PC-9 (cell line): ENCODE measurements at places on chromosomes 11 and 22.

DNA sequence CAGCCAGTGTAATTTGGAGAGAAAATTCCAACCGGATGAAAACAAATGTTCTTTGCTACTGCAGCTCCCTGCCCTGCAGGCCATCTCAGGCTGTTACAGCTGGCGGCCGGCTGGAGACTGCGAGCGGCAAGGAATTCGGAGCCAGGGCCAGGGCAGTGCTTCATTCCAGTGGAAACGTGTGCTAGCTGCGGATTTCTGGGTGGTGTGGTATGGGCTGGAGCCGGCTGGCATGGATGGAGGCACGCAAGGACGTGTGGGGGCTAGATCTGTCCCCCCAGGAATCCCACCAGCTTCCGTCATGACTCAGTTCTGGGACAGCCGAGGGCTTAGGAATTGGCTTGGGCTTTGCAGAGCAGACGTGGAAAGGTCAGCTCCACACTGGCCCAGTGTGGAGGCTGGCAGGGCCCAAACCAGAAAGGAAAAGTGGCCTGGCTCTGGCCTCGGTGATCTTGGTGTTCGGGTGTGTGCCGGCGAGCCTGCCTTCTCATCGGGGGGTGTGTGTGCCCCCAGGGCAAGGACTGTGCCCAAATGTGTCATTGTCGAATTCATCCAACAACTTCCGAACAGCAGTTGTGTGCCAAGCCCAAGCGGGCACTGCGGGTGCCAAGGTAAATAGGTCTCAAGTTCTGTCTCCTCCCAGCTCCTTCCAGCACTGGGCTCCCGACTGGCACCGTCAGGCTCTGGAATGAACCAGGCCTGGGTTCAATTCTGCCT, 48.1 kb upstream of the SHISAL1 start:
- peak; percentile 95 for DNase-seq

DNA sequence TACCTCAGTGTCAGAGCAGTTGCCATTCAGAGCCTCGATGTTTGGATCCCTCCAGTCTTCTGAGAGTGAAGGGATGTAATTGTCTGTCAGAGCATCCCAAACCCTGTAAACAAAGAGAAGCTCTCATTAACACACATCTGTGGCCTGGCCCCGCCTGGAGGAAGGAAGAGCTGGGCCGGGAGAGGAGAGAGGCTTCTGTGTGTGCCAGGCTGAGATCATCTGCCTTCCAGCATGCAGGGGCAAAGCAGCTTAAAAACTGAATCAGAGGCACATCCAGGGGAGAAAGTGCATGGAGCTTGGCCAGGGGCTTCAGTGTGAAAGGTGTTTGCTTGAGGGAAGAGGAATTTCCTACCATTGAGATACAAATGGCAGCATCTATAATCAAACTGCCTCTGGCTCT, 14.5 kb downstream of the FEZ1 start:
- no peak for DNase-seq

DNA sequence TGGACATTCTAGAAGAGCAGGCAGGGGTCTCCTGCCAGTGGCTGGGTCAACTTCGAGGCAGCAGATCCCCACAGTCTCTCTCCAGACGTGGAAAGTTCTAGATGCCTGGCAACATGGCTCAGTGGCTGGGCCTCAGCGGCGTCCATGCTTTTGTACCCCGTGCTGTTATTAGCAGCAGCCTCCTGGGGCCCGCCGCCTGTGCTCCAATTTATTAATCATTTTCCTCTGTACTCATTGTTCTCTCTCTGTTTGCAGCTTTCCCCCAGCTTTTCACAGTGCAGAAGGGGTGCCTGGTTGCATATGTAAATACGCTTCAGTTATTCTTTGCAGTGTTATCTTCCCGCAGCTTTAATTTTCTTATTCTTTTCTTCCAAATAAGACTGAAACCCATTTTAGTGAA, 515.1 kb downstream of the TBC1D22A start:
- DNase-seq = no peak

DNA sequence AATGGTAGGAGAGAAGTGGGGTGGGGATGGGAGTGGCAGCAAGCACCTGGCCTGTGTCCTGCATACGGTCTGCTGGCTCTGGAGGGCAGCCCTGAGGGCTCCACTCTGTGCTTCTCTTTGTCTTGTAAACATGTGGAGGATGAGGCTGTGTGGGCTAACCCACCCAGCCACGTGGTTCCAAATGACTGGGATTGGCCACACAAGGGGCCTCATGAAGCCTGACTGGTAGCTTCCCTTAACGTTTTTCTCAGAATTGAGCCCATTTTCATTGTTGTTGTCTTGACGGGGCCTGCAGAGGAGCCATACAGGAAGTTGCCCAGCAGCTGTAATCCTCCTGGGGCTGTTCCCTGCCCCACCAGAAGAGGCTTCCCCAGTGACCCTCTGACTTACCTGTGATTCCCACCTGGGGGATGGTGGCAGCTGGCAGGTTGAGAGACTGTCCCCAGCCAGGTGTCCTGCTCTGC, 18.0 kb downstream of the DERL3 start:
- DNase-seq = no peak

GRCh38 chr11:111335549-111335948, 37.2 kb downstream of the POU2AF3 start:
- no peak for DNase-seq

DNA sequence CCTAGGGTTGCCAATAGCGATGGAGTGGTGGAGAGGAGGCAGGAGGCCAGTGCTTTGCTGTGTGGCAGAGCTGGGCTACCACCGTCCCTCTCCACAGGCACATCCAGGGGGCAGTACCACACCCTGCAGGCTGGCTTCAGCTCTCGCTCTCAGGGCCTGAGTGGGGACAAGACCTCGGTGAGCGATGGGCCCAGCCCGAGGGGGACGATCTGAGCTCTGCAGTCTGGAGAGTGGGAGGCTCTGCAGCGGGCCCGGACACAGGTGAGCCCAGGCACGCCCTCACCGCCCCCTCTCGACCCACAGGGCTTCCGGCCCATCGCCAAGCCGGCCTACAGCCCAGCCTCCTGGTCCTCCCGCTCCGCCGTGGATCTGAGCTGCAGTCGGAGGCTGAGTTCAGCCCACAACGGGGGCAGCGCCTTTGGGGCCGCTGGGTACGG, 2.5 kb downstream of the PKP3 start:
- no peak for DNase-seq

GRCh38 chr11:47843361-47844055, 4.6 kb downstream of the NUP160 start:
- DNase-seq = no peak

DNA sequence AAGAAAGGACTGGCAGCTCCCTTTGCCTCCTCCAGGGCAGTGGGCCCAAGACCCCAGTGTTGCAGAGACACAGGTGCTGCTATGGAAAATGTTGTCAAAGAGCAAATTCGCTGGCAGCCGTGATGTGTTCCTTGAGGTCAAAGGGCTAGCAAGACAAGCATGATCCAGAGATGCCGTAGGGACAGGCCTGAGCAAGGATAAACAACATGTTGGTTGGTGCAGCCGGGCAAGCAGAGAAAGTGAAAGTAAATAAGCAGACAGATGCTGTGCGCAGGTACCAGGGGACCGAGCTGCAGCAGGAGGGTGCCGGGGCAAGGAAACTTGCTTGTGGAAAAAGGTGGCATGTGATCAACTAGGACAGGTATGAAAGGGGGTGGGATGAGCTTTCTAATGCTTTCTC, 125.5 kb upstream of the NECTIN1 start:
- no peak for DNase-seq

DNA sequence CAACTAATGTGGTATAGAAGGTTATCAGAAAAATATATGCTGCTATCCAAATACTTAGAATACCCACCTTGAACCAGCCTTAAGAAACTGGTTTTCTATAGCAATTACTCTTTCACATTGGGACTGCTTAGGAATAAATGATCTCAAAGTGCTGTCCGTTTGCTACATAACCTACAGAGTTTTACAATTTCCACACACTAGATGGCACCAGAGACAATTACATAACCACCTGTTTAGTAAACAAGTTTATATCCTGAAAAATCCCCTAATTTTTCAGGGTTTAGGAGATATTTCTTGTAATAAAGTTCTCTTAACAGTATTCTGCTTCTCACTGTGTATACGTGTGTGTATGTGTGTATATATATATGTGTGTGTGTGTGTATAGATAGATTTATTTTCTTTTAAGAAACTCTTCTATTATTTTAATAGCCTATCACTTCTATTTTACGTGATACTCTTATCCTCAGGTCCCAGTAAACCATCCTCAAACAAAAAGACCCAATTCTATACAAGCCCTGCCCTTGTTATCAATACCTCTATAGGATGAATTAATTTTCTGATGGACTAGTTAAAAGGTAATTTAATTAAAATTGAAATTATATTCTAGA, 6.7 kb upstream of the OR5I1 start:
- DNase-seq = peak; percentile 49

- no peak for DNase-seq
These were observed 32.4 kb upstream of the ETS1 start for GRCh38 chr11:128619540-128620308.

- DNase-seq = no peak
These were observed 213.4 kb upstream of the SYN3 start for GRCh38 chr22:33271390-33272161.

DNA sequence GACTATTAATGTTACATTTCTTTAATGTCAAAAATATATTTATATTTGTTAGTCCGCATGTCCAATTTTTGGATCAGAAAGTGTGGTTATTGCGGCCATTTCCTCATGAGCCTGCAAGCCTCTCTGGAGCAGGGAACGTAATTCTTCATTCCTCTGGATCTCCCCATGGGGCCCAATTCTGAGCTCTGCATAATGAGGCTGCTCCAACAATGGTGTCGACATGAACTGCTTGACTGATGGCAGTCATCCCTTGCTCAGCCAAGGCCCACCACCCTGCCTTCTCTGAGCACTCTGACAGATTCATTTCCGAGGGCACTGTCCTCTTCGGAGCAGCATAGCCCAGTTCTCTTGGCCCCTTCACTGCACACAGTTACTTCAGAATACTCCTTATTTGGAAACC, 3.1 kb upstream of the HEPACAM start:
- DNase-seq = no peak

DNA sequence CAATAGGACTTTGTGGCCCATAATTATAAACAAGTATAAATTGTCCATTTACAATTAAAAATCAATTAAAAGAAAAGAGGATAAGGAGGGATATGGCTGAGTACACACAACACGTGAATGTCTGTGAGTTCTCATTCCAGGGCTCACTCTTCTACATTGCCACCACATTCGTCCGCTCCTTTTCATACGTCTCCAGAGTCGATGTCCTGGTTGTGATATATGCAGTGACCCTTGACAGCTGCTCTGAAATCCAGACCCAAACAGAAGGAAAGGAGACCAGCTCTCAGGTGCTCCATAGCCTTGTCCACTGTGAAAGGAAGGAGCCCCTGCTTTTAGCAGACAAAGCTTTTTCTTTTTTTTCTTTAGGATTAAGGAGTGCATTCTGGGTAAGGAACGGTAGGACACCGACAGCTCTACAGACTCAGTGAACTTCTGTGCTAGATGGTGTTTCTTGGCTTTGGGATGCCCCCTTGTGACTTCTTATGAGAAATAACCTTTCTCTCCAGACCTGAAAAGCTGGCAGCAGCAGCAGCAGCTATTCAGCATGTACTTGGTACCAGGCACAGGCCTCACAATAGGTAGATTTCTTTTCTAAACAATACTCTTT, 19.7 kb upstream of the DNAJB13 start:
- peak; percentile 34 for DNase-seq

DNA sequence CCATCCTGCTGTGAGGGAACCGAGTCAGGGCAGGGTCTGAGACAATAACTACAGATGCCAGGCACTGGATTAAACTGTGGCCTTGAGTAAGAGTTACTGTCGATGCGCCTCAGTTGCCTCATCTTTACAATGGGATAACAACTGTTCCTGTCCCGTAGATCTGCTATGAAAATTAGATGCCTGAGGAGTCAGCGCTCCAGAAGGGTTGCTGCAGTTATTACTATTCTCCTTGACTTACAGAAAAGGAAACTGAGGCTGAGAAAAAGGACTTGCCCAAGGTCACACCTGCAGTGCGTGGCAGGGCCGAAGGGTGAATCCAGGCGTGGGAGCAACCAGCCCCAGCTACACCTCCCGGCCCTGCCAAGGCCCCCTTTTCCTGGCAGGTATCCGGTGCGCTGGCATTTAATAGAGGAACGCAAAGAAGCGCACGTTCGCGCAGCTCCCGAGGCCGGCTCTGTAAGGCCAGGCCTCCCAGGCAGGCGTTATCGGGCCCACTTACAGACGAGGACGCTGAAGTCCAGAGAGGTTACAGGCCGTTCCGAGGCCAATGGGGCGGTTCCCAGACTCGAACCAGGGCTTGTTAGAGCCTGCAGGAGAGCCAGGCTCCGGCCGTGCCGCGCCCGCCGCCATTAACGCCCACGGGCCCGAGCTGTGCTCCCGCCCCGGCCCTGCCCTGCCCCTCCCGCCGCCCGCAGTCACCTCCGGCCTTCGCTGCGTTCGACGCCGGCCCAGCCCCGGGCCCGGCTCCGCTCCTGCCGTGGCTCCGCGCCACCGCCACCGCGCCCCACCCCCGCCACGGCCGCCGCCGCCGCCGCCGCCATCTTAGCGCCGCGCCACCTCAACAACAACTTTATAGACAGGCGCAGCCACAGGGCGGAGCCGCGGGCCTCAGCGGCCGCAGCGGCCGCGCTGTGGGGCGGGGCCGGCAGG, at the start of gene C11orf68:
C11orf68 (minus strand) TSS at position 852 of the 930 bp plus-strand sequence; CDS start at position 821, 31 bp downstream.
- no peak for DNase-seq

DNA sequence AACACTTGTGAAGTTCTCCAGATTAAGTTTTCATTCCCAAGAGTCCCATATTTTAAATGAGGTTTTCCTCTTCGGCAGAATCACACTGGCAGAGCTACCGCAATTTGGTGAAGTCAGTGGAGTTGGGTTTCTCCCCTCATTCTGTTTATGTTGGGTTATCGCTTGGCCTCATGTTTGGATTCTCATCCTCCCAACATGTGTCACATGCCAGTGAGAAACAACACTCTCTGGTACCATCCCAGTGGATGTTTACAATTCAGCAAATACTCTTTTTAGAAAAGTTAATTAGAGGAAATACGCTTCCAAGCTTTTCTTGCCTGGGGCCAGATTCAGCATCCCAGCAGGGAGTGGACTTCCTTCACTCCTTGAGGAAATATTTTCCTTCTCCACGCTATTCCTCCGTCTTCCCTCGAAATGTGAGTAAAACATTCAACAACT, 2.1 kb downstream of the PAMR1 start:
- no peak for DNase-seq

GRCh38 chr11:2298795-2299761, 2.6 kb downstream of the C11orf21 start:
- DNase-seq = peak; percentile 40

GRCh38 chr11:130314184-130314749, 450 bp downstream of the ZBTB44 start:
- no peak for DNase-seq

DNA sequence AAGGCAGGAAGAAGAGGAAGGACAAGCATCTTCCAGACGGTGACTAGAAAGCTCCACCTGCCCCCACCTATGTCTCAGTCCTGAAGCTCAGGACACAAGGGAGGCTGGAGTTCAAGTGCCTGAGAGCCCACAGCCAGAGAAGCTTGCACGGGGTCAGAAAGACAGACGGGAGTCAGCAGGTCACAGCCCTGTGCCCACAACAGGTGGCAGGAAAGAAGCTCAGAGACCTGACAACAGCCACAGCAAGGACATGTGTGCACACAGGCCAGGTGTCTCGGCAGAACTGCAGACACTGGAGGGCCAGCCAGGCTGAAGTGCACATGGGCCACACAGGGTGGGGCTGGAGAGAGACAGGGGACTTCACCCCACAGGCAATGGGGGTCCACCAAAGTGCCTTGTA, 37.2 kb upstream of the MOB2 start:
- DNase-seq = no peak
